Lower leg skin (tissue), 4 donors: ENCODE measurements at places on chromosomes 1 and 21.

DNA sequence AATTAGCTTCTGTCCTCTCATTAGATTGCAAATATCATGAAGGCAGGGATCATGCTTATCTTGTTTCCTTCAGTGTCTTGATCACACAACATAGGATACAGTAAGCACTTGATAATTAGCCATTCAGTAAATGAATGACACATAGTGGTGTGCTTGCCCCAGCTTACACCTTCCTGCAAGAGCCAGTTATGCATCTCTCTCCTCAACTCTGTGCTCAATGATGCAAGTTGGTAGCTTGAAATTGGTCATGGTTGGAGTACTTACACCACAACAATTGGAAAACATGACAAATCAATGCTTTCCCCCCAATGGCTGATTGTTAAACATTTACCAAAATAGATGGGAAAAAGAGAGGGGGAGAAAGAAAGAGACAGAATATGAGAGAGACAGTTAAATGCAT is 129.2 kb downstream of the NUF2 start:
- no peak for DNase-seq

DNA sequence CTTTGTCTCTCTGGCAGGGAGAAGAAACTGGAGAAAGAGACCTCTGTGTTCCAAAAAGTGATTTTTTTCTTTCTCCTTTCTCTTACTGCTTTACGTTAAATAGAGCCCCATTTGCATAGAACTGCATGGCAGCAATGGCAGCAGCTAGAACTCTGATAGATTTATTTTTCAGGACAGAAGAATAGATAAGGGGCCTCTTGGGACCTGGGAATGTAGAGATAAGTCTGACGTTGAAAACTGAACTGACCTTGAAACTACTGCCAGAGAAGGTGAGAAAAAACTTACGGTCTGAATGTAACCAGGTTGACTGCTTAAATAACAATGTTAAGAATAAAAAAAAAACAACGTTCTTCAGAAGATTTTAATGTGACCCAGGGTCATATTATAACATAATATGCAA is 25.4 kb upstream of the B3GALT5 start:
- DNase-seq: no peak

DNA sequence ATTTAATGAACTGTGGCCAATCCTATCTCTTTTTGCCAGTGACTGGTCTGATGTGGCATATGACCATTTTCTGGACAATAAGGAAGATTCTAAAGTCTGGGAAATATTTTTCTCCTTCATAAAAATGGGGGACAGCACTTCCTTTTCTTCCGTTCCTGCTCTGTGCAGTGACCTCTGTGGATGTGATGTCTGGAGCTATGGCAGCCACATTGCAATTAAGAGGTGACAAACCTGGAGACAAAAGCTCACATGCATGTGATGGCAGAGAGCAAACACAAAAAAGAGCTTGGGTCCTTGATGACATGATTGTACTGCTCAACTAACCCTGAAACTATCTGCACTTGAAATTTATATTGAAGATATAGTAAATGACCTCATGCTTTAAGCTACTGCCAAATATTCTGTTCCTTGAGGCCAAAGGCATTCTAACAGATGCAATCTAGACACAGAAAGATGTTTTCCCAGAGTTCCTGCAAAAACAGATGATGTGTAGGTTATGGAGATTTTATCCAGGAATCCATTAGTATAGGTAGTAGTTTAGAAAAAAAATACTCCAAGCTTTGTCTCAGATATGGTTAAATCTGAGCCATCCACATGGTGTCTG is 2.2 kb upstream of the MAGI3 start:
- DNase-seq: no peak

- no peak for DNase-seq
These were observed 3.3 kb upstream of the NT5C1A start for GRCh38 chr1:39675220-39675619.

- no peak for DNase-seq
These were observed 190.4 kb upstream of the TNR start for GRCh38 chr1:175933801-175934200.

- peak; percentile 27 for DNase-seq
These were observed 41.7 kb upstream of the ZNF326 start for GRCh38 chr1:89953131-89953626.

DNA sequence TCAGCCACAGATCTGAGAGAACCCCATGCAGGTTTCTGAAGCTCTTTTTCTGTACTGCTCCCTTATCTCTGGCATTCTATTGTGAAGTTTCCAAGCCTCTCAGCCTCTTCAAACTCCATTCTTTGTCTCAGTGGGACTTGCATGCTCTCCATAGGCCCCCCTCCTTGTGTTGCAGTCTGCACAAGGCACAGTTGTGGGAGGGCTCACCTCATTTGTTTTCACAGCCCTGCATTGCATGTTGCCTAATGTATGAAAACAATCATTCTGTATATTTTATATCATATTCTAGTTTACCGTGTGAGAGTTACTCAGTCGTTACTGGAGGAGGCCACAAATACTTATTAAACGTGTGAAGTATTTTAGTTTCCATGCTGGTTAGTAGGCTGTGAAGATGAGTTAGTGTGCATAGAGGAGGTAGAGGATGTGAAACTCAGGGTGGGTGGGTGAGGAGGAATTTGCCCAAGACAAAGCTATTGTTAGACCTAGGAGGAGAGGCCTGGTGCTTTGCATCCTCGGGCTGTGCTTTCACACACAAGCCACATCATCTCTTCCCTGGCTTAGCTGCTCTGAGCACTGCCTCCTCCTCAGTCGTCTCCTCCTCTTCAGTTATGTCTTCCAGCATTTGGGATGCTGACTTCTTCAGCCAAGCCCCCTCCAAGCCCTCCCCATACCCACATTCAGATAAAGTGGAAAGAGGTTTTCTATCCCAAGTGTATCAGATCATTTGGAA is 7.8 kb upstream of the CHI3L2 start:
- no peak for DNase-seq

DNA sequence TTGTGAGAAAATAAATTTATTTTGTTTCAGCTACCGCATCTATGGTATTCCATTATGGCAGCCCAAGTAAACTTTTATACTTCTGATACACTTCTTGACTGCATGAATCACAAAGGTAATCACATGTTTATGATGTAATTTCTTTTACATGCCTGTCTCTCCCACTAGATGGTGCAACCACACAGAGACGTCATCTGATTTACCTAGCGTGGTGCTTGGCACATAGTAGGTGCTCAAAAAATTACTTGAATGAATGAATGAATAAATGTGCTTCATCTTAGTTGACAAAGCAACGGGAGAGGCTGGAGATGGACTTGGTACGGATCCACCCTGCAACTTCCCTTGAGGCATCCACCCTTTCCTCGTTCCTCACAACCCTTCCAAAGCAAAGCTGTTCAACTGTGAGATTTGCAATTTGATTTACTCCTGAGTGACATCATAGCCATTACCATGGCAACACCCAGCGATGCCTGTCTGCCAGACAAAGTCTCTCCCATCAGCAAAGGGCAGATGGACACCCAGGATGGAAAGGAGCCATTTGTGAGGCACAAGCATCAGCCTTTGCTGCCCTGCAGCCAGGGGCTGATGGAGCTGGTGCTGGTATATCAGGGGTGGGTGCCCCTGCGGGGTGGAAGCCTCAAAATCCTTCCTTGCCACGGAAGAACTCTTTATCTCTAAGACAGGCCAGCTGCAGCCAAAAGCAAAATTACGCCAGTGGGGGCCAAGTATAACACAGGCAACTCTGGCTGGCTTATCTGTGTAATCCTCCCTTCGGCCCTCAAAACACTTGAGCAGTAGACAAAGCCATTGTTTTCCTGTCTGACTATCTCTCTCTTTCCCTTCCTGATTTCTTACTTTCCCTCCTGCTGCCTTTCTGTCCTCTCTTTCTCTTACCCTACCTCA is 18.9 kb upstream of the VWA5B1 start:
- DNase-seq: no peak

GRCh38 chr1:101165532-101165931 is 71.3 kb upstream of the S1PR1 start:
- no peak for DNase-seq

GRCh38 chr1:224180783-224181452 is 2.1 kb upstream of the DEGS1 start:
- DNase-seq: peak; percentile 48

DNA sequence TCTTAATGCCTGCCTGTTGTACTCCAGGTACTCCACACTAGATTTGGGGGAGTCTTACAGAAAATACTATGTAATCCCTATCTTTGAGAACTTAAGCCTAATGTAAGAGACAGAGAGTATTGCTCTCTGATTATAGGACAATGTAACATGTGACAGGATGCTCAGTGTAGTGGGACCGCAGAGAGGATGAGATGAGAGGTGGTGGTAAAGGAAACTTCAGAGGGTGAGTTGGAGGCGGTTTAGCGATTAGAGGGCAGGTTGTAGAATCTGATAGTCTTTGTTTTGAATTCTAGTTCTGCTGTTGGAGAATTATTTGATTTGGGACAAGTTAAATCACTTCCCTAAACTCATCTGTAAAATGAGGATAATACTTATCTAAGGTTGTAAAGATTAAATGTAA is 5.4 kb downstream of the SOAT1 start:
- DNase-seq: no peak

DNA sequence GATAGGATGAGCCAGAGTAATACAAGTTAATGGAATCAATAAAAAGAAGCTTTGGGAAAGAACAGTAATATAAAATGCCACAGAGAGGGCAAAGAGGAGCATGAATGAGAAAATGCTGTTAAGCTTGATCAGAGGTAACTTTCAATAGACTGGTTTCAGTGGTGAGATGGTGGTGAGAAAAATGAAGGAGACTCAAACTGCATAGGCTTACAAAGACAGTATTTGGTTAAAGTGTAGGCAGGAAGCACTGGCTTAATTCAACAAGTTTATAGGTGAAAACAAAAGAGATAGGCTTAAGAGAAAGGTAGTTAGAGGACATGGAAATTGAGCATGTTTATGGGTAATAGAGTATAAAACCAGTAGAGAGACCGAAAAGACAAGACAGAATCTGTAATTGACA is 298.6 kb upstream of the ADAMTS5 start:
- no peak for DNase-seq

GRCh38 chr21:14451546-14451945 is 68.6 kb upstream of the HSPA13 start:
- no peak for DNase-seq

- DNase-seq: no peak
These were observed 56.0 kb upstream of the STUM start for GRCh38 chr1:226492426-226493137.

DNA sequence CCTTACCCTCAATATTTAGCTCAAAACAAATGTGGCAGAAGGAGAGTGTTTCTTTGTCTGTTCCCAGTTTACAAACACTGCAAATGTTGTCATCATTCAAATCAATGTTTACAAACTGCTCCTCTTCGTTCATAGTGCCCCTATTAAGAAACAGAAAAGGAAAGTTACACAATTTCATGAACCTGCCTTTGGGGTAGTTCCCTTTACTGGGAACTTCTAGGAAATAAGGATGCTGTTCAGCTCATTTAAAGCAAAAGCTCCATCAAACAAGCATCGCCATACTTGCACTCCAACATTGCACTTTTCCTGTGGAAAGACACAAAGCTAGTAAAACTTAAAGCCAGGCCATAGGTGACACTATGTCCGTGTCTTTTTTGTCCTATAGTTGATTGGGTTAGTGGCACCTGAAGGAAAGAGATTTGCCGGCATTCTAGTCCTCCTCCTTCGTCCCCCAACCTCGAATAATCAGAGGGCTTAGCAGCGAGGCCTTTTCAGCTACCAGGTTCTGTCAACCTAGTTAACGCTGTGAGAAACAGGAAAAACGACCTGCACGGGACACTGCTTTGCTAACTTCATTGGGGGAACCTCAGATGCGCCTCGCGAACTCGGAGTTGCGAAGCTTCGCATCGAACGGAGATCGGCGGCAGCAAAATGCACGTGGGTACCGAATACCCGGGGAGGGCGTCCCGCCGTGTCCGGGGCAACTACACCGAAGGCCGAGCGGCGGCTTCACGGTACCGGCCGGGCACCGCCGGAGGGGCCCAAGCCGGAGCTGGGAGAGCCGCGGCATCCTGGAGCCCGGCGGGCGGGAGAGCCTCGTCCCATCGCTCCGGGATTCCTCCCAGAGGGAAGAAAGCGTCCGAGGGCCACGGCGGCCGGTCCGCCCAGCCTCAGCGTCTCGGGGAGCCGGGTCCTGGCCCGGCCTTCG is 706 bp downstream of the C21orf91 start:
- DNase-seq: peak; percentile 88

DNA sequence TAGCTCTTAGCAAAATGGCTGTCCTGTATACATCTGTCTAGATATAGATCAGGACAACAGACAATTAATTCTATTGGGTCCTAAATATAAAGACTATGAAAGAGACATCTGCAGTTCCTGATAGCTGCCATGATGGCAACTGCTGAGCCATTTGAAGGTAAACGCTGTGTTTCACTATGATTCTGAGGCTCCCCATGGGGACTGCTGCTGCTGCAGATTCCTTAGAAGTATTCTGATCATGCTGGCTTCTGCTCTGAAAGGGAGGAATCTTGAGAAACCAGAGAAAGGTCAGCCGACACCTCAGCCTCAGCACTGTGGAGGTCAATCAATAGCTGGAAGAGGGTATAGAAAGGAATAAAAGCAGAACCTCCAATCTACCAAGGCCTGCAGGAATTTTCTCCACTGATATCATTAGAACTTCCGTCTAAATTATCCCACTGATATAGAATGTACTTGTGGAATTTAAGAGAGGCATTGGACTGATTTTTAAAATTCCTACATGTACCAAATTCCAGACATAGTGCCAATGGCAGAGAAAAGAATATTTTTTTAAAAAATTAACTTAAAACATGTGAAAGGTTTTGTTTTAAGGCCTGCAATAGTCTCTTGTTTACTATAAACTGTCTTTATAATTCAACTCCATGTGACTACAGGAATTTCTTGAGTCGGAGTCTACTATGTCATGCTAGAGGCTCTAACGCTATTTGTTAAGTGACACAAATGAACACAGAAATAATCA is 53.2 kb downstream of the DDAH1 start:
- DNase-seq: no peak

DNA sequence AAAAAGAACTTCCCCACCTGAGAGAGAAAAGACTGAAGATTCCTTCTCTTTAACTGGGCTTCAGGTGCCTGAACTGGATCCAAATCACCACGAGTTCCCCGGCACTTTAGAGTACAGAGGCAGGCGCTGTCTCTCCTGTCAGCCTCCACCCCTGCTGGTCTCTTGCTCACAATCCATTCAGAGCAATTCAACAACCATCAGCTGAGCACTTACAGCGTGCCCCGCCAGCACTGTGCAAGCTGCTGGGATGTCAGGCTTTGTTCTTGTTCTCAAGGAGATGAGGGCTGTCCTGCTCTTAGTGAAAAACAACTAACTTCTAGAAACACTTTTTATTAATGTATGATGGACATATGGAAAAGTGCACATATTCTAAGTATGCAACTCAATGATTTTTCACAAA is 68.7 kb upstream of the VAMP3 start:
- DNase-seq: no peak

DNA sequence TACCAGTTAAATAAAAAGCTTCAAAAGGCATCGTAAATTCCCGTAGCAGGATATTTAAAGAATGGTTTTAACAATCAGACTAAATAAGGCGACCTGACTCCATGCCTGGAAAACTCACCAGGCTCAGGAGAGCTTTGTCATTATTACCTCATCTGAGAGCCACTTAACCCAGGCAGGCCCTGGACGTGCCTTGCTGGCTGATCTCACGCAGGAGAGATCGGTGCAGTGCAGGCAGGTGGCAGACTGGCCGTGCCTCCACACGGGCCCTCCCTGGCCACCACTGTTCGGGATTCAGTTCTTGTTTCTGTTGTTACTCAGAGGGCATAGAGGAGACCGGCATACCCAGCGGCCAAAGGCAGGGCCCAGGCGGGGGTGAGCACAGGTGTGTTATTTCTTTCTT is 6.4 kb downstream of the MT1HL1 start:
- no peak for DNase-seq

GRCh38 chr1:154837672-154838171 is 32.4 kb downstream of the KCNN3 start:
- no peak for DNase-seq

GRCh38 chr1:5191470-5191869 is 537.1 kb downstream of the AJAP1 start:
- no peak for DNase-seq
